ENCODE measurements at places on chromosomes 2 and 18. TPM values are rescaled to one million over a fixed set of nuclear protein-coding genes. Genes with fewer than 3 reads are reported as not detected.

Gene PER2
- total RNA-seq = 16.6 TPM

Gene SFT2D3
- total RNA-seq = 9.6 TPM

Gene FSHR
- not detected for total RNA-seq

Gene SNRNP200
- 185 TPM for total RNA-seq

Gene RNU2-63P
- total RNA-seq = 9.7 TPM

Gene FAM117B
- total RNA-seq = 22.5 TPM

Gene SCYGR6
- not detected for total RNA-seq

Gene OTOF
- total RNA-seq = not detected

Gene NLRC4
- 0.98 TPM for total RNA-seq

Gene RAMP1
- 4.4 TPM for total RNA-seq

Gene SLC23A3
- 4.9 TPM for total RNA-seq

Gene CXCR4
- total RNA-seq = 200 TPM

Gene KANSL1L
- total RNA-seq = 14.2 TPM

Gene AQP12B
- total RNA-seq = not detected

Gene CYRIA
- total RNA-seq = 76.1 TPM

Gene KCNG2
- total RNA-seq = not detected

Gene GGCX
- 30.0 TPM for total RNA-seq

Gene CCDC141
- total RNA-seq = 38.8 TPM

Gene SGPP2
- total RNA-seq = 12.4 TPM

Gene DUSP19
- total RNA-seq = 0.49 TPM

Gene ZNF514
- 19.0 TPM for total RNA-seq

Gene RSAD2
- total RNA-seq = 0.67 TPM

Gene ZEB2
- total RNA-seq = 162 TPM

Gene KCNIP3
- not detected for total RNA-seq

Gene PPP1R1C
- total RNA-seq = not detected

Gene POTEJ
- total RNA-seq = not detected

Gene CNGA3
- total RNA-seq = not detected

Gene PLGLB1
- total RNA-seq = 8.3 TPM

Gene PUS10
- 7.0 TPM for total RNA-seq

Gene KIF1A
- not detected for total RNA-seq

Gene CHST10
- 19.8 TPM for total RNA-seq

Gene MC2R
- not detected for total RNA-seq

Gene NAT8
- not detected for total RNA-seq

Gene VSNL1
- not detected for total RNA-seq

Gene C1QL2
- total RNA-seq = not detected

Gene SSB
- total RNA-seq = 94.7 TPM

Gene DPP4
- 1.9 TPM for total RNA-seq

Gene VWA3B
- total RNA-seq = not detected

Gene PPM1G
- total RNA-seq = 74.7 TPM

Gene GALR1
- not detected for total RNA-seq

Gene CFAP53
- total RNA-seq = 0.27 TPM

Gene DNAJC5G
- not detected for total RNA-seq

Gene UGT1A8
- not detected for total RNA-seq

Gene IL37
- not detected for total RNA-seq

Gene TCF23
- total RNA-seq = 0.07 TPM

Gene DYSF
- 0.13 TPM for total RNA-seq

Gene LINC00305
- total RNA-seq = not detected

Gene SRD5A2
- total RNA-seq = not detected

Gene HOXD13
- total RNA-seq = not detected

Gene BCL11A
- 279 TPM for total RNA-seq

Gene COL3A1
- not detected for total RNA-seq

Gene CFC1
- total RNA-seq = not detected

Data from activated B cell treated with CpG ODN at 0.5 μM for 24 hours (primary cell).